IMR-90 (cell line): ENCODE measurements at places on chromosomes 6 and 20. TPM values are rescaled to one million over a fixed set of nuclear protein-coding genes. Genes with fewer than 3 reads are reported as not detected.

DNA sequence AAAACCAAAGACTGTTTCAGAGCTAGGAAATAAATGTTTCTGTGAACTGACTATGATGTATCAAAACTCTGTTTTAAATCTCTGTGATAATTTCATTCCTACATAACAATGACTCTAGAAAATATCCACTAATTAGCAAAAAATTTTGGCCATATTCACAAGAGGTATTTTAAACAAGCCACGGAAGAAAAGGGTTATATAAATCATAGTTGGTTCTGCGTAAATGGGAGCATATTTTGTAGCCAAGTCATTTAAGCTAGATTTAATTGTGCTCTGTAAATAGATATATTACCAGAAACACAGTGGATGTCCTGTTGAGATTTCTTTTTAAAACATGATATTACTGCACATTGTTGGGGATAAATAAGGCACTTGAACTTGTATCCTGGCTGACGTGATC lies 416.5 kb upstream of the PLCB4 start:
- no peaks in the 10 kb centered on the region for H3K36me3 ChIP-seq
- no peaks in the 10 kb centered on the region for H3K27me3 ChIP-seq
- peaks cover 2% of the 10 kb centered on the region; the same call in 1 of the 2 replicates for H3K4me1 ChIP-seq
- no peak for DNase-seq
- H3K27ac ChIP-seq = no peak overlapping the region
- no peak overlapping the region for H3K4me3 ChIP-seq

DNA sequence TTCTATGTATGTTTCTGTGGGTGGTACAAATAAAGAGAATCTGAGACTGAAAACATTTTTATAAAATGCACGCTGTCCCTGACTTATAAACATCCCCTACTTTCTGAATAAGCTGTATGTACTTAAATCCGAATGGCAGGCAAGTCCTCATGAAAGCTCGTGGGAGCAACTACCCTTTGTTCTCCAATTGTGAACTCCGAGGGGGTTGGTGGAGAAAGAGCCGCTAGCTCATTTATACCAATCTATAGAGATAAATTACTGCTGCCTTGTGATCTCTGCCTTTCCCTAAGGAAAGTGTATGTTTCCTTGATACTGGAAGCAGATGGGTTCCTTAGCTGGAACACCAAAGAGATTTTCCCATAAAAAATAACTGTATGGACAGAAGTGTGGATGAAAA lies 84.5 kb downstream of the GJA10 start:
- no peaks in the 10 kb centered on the region for H3K36me3 ChIP-seq
- no peak overlapping the region for H3K4me3 ChIP-seq
- no peak for DNase-seq
- no peaks in the 10 kb centered on the region for H3K27me3 ChIP-seq
- peaks cover 4% of the 10 kb centered on the region; the same call in 1 of the 2 replicates for H3K4me1 ChIP-seq
- H3K27ac ChIP-seq = no peak overlapping the region

DNA sequence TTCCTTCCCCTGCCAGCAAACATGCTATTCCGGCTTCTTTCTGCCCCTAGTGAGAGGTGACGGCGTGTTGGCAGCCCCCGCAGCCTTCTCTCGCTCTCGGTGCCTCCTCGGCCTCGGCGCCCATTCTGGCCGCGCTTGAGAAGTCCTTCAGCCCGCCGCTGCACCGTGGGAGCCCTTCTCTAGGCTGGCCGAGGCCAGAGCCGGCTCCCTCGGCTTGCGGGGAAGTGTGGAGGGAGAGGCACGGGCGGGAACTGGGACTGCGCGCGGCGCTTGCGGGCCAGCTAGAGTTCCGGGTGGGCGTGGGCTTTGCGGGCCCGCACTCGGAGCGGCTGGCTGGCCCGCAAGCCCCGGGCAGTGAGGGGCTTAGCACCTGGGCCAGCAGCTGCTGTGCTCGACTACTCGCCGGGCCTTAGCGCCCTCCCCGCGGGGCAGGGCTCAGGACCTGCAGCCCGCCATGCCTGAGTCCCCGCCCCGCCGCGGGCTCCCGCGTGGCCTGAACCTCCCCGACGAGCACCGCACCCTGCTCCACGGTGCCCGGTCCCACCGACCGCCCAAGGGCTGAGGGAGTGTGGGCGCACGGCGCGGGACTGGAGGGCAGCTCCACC lies 20.0 kb upstream of the PXDC1 start:
- H3K27me3 ChIP-seq = no peaks in the 10 kb centered on the region
- peaks cover 3% of the 10 kb centered on the region; the same call in 1 of the 2 replicates for H3K4me1 ChIP-seq
- no peak overlapping the region for H3K27ac ChIP-seq
- no peak overlapping the region for H3K4me3 ChIP-seq

CTSA gene
- polyA plus RNA-seq = 290 and 312 TPM in 2 replicates

CST7 gene
- not detected in 2 replicates for polyA plus RNA-seq

DNA sequence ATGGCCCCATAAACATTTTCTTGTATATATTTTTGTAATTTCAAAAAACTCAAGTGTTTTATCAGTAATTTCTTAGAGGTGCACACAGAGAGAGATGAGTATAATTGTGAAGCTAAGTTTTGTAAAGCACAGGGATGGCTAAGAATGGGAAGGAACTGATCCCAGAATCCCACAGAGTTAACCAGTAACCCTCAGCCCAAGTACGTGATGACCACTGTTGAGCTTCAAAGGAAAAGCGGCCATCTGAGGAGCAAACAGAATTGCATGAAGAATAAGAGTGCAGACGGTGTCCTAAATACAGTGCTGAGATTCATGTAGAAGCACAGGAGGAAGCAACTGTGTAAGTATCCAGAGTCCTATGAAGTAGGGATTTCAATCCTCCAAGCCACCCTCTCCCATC lies 28.1 kb upstream of the HLA-C start:
- no peaks in the 10 kb centered on the region for H3K4me1 ChIP-seq
- no peaks in the 10 kb centered on the region for H3K36me3 ChIP-seq
- H3K27ac ChIP-seq = no peak overlapping the region

CUL7 gene
- polyA plus RNA-seq = 38.0 and 39.9 TPM in 2 replicates
